Esophagus muscularis mucosa (tissue), 4 donors: ENCODE measurements at places on chromosomes 7 and 10. TPM values are rescaled to one million over a fixed set of nuclear protein-coding genes. Genes with fewer than 3 reads are reported as not detected.
A peak's percentile ranks its signal among the peaks of the same experiment; 100 is the strongest.

DNA sequence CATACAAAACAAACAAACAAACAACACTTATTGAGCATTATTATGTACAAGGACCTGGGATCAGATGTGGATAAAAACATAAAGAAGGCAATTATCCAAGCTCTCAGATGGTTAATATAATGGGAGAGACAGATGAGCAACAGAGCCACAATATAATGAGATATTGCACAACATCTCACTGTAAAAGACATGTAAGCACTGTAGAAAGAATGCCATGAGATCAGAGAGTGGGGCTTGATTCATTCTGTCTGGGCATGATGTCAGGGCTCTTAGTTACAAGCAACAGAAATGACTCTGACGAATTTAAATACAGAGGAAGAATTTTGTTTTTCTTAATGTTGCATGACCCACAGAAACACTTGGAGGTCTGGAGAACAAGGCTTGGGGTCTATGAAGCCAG lies 164.7 kb upstream of the PLXDC2 start:
- DNase-seq: no peak

GRCh38 chr10:131245475-131246059 lies 66.0 kb downstream of the TCERG1L start:
- DNase-seq: no peak

DNA sequence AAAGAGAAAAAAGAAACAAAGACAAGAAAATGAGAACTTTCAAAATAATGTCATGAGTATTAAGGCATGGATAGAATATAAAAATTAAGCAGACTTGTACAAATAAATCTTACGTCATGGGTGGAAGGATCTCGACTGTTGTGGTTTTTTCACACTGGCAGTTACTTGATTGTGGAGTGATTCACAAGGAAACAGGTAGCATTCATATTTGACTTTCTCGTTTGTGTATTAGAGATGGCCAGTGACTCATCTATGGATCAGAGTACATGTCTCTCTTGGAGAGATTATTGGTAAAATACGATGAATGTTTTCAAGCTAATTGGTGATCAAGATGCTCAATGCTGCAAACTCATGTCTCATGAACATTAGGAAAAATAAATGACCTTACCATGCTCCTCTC lies 564.3 kb downstream of the GATA3 start:
- no peak for DNase-seq

- no peak for DNase-seq
These were observed 666.7 kb downstream of the KCNMA1 start for GRCh38 chr10:76970711-76971519.

DNA sequence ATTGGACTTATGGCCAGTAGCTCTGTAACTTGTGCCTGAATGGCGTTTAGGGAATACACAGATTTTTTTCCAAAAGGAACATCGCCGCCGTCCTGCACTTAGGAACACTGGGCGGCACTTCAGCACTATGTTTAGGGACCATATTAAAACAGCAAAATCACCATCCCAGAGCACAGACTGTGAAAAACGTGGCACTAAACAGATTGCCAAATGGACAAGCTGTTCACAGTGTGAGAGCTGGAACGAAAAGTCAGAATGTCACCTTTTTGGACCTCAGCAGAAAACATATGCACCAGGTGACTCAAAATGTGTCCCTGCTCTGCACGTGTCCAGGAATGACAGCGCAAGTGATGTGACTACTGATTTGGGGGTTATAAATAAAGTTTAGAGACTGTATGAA lies 87.9 kb downstream of the ODAD2 start:
- DNase-seq: no peak

- DNase-seq: no peak
These were observed 145.0 kb downstream of the MAD1L1 start for GRCh38 chr7:2087744-2088143.

DNA sequence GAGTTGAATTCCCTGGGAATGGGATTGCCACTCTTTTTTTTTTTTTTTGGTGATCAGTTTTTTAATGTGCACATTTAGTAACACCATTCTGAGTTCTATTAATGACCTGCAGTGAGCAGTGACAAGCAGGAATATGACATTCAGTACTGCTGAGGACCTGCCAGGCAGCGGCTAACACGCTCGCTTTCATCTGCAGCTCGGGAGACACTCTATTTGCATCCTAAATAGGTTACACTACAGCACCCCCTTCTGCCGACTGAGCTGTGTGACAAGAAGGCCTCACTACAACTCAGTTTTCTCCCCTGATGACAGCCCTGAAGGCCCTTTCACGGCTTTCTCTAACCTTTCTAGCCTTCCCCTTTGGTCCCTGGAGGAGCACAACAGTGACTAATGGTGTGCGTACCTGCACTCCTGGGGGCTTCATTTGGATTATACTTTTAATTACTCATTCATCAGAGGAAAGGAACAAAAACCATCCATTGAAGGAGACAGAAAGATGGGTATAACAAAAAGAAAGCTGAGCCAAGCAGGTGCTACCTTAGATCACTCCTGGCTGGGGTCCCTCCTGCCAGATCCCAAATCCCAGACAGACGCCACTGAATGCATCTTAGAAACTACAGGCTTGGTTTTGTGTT lies 872.4 kb downstream of the LRMDA start:
- peak; percentile 92 for DNase-seq

- DNase-seq: no peak
These were observed 23.8 kb upstream of the FZD1 start for GRCh38 chr7:91240376-91240941.

GRCh38 chr10:78312197-78313047 lies 278.8 kb downstream of the RPS24 start:
- DNase-seq: peak; percentile 88

Gene KLF14
- not detected for total RNA-seq

Gene METTL27
- total RNA-seq: 3.8 TPM
